ENCODE measurements at places on chromosomes 5 and 9.

GRCh38 chr9:11686733-11687132 is 1006.5 kb upstream of the TYRP1 start:
- no peak for DNase-seq

GRCh38 chr9:127918183-127919107 is 1.6 kb upstream of the ST6GALNAC4 start:
- no peak for DNase-seq

DNA sequence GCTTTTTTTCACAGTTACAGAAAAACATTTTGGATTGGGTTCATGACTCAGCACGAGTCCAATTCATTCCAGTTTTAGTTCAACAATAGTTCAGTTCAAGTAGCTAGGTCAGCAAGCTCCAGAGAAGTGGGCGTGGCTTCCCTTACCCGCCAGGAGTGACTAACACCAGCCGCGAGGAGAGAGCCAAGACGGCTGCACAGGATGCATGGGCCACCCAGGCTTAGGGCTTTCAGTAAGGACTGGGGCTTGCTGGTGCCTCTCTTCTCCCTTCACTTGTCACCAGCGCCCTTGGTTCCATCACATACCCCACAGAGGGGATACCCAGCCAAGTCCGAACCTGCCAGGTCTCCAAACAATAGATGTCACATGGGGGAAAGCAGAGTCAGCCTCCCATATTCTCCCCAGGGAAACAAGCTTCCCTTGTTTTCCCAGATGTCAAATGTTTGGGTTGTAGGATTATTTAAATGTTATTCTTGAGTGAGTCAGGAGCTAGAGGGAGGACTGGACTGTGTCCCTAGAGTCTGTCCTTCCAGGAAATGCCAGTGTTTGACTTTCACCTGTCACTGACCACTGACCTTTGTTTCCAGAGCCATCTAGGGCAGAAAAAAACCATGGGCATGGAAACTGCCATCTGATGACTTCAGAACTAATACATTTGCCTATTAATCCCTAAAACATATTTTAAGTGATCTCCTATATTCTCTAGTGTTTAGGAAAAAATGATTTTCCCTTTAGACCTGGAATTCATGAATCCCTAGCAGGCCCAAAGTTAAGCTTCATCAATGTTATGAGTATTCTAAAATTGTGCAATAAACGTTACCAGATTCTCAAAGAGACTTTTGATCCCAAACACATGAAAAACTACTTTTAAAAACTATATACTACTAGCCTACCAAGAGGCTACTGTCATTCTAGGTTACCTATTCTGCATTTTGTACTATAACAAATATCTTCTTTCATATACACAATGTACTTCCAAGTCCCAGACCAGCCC is 51.9 kb downstream of the NIPAL4 start:
- no peak for DNase-seq

- no peak for DNase-seq
Measured at GRCh38 chr9:107972346-107972745, 482.8 kb upstream of the KLF4 start.

- no peak for DNase-seq
Measured at GRCh38 chr5:58648846-58649245, 66.0 kb downstream of the RAB3C start.

DNA sequence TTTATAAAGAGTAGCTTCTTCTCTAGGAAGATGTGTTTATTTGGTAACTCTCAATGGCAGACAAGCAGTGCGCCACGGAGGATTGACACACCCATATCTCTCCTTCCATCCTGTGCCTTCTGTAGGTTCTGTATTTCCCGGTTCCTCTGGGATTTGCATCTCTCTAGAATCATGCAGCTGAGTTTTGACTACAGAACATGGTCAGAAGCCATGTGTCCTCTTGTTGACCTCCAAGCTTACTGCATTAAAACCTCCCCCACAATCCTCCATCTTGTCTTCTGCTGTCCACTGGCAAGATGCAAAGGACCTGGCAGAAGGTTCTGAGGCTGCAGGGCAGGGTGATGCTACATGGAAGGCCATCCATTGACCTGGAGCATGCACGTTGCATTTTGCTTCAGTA is 482.0 kb downstream of the DMRT2 start:
- DNase-seq: no peak

DNA sequence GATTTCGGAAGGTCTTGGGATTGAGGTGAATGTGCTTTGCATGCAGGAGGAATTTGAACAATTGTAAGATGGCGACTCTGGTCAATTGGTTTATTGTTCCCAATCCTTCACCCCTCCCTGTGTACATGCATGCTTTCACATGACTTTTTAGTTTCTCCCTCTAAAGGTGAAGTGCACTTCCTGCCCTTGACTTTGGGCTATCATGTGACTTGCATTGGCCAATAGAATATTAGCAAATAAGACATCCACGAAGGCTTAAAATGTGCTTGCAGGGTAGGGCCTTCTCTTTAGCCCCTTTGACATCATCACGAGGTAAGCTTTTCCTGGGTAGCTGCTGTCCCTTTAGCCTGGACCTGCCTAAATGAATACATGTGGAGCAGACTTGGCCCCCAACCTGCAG is 8.1 kb upstream of the ZBTB43 start:
- no peak for DNase-seq

GRCh38 chr5:92944903-92945604 is 636.0 kb downstream of the NR2F1-AS1 start:
- DNase-seq: no peak

GRCh38 chr9:136141682-136142413 is 23.2 kb upstream of the TMEM250 start:
- DNase-seq: no peak

DNA sequence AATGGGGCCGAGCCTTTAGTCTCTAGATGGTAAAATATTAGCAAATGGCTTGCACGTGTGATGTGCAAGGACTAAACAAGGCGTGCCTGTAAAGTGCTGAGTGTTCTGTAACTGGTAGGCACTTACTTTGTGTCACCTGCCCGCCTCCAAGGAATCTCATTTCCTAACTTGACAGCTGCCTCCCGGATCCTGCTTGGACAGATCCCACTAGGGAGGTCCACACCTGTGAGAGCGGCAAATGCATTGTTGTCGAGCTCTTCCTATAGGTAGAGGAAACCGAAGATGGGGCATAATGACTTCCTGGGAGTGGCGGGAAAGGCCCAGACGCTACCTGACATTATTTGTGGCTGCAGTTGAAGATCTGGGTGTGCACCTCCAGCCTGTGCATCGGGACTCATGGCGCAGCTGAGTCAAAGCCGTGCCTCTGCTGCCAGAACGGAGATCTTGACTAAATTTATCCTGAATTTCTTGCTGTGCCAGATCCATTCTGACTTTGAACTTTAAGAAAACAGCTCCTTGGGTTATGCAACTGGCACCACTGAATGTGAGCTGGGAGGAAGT is 79.8 kb downstream of the TENT4A start:
- no peak for DNase-seq

DNA sequence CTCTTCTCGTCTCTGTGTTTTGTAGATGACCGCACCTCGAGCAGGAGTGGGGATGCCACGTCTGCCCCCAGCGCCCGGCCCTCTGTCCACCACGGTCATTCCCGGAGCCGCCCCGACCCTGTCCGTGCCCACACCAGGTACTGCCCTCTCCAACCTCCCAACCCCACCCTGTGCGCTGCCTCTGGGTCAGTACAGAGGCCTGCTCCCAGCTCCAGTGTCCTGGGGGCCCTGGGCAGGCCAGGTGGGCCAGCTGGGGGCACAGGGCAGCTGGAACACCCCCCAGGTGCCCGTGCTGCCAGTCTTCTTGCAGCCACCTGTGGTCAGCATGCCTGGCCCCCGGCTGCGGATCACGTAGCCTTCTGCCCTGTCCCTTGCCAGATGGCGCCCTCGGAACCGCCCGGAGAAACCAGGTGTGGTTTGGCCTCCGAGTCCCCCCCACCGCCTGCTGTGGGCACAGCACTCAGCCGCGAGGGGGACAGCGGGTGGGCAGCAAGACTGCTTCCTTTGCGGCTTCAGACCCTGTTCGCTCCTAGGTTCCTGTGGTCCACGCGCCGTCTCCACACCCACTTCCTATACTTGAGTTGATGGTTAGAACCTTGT is 133.7 kb downstream of the WNK2 start:
- DNase-seq: no peak

- no peak for DNase-seq
Measured at GRCh38 chr5:40405230-40405629, 274.5 kb upstream of the PTGER4 start.

DNA sequence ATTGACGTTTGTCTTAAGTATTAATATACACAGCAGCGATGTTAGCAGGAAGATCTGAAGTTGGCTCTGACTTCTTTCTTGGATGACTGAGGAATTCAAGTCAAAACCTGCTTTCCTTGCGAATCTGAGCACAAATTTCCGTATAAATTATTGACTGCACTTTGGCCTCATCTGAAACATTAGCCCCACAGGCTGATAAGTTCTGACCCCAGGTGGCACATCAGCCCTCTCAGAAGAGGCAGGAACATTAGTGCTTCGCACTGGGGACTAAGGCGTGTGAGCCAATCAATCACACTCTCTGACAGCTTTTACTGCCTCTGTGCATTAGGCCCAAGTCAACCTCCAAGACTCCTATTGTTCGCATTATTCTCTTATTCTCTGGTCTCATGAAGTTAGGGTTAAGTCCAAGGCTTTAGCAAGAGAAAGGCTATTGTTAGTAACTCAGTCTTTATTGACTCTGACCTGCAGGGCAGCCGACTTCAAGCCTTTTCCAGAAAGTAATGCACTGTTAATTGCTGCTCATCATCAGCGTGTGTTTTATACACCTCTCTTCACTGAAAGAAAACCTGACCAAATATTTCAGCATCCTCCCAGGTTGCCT is 84.2 kb downstream of the ZNF608 start:
- peak; percentile 51 for DNase-seq

- DNase-seq: no peak
Measured at GRCh38 chr5:15539951-15540350, 40.0 kb downstream of the FBXL7 start.

DNA sequence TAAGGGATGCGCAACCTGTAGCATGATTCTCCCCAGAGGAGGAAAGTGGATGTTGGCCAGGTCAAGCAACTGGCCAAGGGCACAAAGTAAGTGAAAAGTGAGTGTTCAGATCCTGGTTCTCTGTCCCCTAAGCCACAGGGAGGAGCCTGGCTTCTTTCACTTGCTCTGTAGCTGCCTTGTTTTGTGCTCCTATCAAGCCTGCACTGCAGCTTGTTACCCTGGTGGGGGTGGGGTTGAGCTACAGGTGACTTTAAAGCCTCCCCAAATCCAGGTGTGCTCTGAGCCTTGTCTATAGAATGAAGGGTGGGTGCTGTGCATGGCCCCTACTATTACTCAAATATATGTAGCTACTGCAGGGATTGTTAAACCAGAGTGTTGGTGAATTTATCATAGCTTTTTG is 32.9 kb downstream of the RALGPS1 start:
- DNase-seq: no peak

DNA sequence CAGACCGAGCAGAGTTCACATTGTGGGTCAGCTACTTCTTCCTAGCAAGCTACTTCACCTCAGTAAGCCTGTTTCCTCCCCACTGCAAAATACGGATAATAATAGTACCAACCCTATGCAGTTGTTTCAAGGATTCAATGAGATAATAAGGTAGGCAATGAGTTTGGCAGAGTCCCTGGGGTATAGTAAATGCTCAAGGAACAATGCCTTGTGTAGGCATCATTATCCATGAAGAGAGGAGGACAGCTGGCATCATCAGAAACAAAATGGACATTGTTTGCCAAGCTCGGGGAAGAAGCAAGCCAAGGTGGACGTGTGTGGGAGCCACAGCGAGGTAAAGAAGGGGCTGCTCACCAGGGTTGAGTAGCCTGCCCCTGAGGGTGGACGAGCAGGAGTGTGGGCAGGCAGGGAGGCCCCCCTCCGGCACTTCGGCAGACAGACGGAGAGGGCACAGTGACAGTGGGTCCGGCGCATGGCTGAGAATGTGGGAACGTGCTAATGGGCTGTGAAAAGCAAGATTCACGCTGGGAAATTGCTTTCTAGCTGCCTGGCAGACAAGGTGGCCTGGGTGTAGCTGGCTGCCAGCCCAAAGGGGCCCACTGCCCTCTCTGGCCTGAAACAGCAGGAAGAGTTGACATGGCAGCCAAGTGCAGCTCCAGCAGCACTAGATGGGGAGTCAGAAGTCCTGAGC is 10.1 kb downstream of the CAMK2A start:
- no peak for DNase-seq

GRCh38 chr5:87400305-87400899 is 12.3 kb downstream of the CCNH start:
- peak; percentile 18 for DNase-seq

DNA sequence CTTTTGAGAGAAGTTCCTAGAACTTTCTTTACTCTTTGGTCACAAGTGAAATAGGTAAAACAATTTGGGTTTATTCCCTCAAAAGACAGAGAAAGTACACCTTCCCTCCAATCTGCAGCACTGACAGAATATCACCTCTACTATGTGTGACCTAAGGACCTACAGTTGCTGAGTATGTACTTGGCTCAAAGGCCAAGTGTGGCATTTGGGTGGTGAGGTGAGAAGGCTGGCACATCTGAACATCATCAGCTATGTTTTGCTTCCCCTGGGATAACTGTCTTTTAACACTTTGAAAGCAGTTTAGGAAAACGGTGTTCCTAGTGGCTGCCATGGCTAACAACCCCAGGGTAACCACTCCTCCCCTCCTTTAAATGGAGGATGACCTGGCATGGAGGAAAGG is 17.6 kb downstream of the MIER3 start:
- DNase-seq: no peak

- no peak for DNase-seq
Measured at GRCh38 chr9:684054-684890, 157.2 kb upstream of the DMRT1 start.

DNA sequence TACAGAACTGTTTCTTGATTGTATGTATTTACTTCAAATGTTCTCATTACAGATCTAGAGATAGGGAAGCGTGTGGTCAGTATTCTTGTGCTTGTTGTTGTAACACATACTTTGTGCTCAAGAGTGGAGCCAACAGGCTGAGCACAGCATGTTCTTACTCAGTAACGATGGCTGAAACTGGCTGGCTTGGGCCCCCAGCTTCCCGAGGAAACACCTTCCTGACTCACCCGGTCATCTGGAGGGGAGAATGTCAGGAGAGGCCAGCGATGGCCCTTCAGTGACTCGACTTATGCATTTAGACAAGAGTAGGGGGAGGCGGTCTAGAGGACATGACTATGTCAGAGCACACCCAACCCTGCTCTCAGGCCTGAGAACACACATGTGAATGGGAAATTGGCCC is 25.6 kb downstream of the ZNF474 start:
- DNase-seq: no peak

- no peak for DNase-seq
Measured at GRCh38 chr9:78866207-78867132, 569.5 kb downstream of the PSAT1 start.

- DNase-seq: peak; percentile 33
Measured at GRCh38 chr5:132410451-132411303, 41.2 kb downstream of the SLC22A5 start.

DNA sequence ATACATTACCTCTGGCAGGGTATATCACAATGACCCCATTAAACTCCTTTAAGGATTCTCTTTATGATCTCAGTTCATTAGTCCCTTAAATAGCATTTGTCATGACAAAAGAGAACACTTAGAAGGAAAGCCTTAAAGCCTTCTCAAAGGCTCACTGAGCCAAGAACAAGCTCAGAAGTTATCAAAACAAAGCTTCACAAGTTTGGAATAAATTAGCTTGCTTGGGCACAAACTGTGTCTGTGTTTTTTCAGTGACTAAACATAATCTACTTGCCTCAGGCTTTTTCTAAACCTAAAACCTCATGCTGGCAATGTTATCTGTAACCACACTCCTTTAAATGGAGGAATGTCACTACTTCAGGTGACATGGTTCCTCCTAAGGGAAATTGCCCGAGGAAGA is 1114.9 kb upstream of the C9orf72 start:
- no peak for DNase-seq

GRCh38 chr5:150651924-150652671 is 9.0 kb upstream of the MYOZ3 start:
- no peak for DNase-seq

- DNase-seq: no peak
Measured at GRCh38 chr5:77683171-77683732, 44.7 kb upstream of the OTP start.

Data from NCI-H526 treated with DMSO at 0.1 percent for 48 hours (cell line).